Stimulated activated CD8-positive, alpha-beta memory T cell treated with anti-CD3 and anti-CD28 coated beads, Interleukin-4, amount 100 ng/mL, for 4 hours (primary cell): ENCODE measurements at places on chromosomes 4 and X.

DNA sequence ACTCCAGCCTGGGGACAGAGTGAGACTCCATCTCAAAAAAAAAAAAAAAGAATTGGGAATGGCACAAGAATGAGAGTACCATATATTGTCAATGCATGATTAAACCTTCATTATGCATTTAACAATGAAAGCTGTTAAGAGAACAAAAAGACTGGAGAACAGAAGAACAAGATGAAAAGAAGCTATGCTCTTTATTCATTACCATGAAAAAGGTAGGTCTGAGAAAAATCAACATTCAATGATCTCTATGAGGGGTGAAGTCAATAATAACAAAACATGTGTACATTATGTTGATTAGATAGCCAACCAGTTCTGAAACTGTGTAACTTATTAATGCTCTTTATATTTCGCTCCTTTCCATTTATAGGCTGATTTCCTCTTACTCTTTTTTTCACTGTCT lies 100.9 kb downstream of the BRWD3 start:
- DNase-seq, result no peak

- no peak for DNase-seq
Observed at GRCh38 chr4:95637043-95637600, 88.3 kb upstream of the UNC5C start.

DNA sequence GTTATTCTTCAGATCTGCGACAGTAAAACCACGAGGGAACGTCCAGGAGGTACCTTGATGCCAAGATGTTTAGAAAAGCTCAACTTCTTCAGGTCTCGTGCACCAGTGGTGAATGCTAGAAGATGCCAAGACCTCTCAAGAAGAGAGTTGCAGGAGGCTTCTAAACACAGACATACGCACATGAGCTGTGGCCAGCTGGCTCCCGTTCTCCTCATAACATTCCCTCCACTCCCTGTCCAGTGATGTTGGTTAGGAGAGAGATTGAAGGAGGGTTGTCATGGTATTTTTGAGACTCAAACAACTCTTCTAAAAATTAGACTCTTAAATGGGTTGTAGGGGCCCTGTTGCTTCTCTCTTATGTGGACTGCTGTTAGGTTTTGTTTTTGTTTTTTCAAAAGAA lies 184.3 kb downstream of the QDPR start:
- no peak for DNase-seq

GRCh38 chrX:50827996-50828395 lies 14.0 kb upstream of the SHROOM4 start:
- DNase-seq, result no peak

GRCh38 chrX:154378059-154378798 lies 866 bp upstream of the EMD start:
- no peak for DNase-seq

DNA sequence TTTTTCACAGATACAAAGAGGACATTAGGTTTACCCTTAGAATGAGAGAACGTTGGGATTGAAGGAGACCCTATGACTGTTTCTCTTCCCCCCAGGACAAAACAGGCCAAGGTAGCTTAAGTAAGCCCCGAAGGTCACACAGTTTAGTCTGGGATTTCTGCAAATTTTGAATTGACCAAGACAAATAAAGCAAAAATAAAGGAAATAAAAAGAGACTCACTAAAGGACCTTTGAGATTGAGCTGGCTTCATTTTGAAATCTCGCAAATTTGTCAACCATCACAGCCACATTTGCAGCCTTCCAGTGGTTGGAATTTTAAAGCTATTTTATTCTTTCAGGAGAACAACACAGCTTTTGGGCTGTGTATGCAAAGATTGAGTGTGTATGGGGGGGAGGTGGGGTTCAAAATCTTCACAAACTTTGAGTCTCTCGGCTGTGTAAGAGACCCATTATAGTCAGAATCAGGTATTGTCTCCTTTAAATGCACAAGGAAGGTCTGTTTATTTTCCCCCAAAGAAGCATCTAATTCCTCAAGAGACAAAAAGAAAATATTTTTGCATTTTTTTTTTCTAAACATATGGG lies 4.2 kb downstream of the TMSB4X start:
- no peak for DNase-seq

- no peak for DNase-seq
Observed at GRCh38 chr4:114694770-114695169, 96.2 kb downstream of the UGT8 start.

- no peak for DNase-seq
Observed at GRCh38 chrX:18892899-18893298, 91.0 kb downstream of the PHKA2 start.

DNA sequence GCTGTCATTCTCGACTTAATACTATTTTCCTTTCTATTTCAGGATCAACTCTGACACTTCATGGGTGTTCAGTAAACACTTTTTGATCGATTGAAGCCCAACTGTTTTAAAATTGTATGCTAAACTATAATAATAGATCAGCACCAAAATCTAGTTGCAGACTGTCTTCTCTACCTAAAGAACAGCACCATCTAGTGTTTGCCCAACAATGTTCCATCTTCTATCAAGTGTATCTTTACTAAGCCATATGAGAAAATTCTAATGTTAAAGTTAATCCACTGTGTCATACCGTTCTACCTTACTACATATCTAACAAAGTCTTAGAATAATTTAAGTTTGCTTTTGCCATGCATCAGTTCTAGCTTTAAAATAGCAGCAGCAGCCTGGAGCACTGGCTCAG lies 113.0 kb upstream of the PRDX4 start:
- DNase-seq, result no peak

DNA sequence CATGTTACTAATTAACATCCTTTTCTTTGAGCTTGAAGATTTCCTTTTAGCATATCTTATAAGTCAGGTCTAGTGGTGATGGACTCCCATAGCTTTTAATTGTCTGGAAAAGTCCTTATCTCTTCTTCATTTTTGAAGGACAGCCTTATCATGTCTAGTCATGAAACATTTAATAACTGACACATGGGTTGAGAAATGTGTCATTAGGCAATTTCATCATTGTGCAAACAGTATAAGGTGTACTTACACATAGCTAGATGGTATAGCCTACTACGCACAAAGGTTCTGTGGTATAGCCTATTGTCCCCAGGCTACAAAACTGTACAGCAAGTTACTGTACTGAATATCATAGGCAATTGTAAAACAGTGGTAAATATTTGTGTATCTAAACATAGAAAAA lies 34.5 kb upstream of the ALG13 start:
- no peak for DNase-seq

DNA sequence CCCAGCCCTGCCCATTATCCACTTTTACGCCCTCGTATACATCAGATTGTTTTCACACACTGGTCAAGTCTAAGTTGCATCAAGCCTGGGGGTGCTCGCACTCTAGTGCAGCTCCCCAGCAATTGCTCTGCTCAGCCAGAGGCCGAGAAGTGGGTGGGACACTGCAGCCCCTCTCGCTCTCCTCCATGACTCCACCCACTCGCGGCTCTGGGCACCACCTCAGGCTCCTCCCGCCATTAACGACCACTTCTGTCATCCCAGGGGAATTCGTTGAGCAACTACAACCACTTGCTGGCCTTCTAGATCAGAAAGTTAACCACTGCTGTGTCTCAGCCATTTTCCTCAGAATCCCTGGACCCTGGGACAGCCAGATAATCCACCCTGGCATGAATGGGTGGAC lies 53.6 kb downstream of the ETNPPL start:
- DNase-seq, result no peak

DNA sequence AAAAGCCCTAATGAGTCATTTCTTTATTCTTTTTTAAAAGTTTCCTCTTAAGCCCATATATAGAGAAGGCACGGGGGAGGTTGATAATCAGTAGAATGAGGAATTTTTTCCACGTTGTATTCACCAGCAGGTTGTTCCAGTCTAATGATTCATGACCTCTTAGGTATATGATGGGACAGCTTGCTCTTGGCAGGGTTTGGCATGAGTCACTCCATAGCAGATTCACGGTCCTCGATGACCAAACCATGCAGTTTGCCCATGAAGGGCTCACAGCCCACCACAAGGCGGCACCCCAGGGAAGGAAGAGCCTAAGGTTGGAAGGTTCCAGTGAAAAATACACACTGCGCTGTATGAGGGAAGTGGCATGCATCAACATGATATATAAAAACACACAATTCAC lies 623.8 kb upstream of the DIPK2B start:
- DNase-seq, result no peak

DNA sequence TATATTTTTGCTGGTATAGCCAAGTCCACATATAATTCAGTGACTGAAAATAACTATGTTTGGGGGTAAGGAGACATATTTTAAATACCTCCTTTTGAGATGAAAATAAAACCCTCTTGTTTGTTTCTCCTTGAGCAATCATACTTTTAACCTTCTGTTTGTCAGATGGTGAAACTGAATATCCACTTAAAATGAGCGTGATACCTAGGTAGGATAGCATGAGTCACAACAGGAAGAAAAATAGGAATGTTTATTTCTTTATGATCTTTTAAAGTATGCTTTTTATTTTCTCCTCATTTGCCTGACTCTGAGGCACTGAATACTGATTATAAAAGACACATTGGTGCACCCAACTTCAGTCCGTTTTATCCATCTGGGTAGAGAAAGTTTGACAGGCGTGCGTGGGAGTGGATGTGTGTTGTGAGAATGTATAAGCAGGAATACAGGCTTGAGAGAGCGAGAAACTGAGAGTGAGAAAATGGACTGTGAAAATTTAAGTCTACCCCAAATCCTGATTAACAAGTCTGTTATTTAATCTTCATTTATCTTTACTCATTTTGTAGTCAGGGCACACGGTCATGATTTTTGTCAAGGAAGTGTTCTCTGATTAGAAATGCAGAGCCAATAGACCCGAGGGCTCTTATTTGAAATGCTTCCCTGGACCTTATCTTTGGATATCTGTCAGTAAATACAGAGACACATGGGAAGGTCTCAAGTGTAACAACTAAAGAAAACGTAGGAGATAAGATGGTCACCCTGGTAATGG lies 62.1 kb upstream of the ANTXR2 start:
- DNase-seq, result no peak

DNA sequence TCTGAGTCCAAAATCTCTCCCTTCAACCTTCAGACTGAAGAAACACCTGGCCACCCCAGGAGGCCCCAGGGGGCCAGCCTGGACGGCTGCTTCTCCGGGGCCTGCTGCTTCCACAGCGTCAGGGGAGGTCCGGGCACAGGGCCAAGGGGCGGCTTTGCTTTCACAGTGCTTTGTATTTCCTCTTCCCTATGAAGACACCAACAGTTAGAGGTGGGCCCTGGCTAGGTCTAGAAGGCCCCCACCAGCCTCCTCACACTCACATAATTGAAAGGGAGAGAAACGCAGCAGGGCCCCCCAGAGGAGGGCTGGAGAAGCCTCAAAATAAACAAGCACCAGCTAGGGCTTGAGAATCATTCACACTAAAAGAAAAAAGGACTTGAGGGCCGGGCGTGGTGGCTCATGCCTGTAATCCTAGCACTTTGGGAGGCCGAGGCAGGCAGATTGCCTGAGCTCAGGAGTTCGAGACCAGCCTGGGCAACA lies 17.8 kb downstream of the SCD5 start:
- no peak for DNase-seq

DNA sequence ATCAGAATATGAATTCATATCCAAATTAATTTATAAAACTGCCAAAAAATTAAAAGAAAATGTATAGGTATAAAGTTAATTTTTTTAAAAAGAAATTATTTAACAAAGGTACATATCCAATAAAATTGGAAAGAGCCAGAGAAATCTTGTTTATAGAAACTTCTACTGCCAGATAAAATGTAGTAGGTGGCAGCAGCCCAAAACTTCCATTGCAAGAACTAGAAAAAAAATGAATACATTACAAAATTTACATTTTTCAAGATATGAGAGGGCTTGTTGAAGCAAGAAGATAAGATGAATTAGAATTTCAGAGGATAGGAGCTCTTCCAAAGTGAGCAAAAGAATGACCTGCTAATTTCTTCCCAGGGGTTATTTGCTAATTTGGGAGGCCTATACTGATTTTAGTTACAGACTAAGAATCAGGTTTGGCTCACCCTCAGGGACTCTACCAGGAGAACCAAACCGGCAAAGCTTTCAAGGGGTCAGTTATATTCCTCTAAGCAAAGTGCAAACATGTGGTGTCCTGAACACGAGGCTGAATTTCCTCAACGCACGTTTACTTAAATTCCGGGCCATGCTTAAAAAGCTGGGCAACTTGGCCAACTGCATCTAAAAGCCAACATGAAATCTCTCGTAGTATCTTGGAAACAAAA lies 17.5 kb downstream of the ANKRD50 start:
- no peak for DNase-seq
